ENCODE measurements at places on chromosomes 3 and 15.
A peak's percentile ranks its signal among the peaks of the same experiment; 100 is the strongest.

DNA sequence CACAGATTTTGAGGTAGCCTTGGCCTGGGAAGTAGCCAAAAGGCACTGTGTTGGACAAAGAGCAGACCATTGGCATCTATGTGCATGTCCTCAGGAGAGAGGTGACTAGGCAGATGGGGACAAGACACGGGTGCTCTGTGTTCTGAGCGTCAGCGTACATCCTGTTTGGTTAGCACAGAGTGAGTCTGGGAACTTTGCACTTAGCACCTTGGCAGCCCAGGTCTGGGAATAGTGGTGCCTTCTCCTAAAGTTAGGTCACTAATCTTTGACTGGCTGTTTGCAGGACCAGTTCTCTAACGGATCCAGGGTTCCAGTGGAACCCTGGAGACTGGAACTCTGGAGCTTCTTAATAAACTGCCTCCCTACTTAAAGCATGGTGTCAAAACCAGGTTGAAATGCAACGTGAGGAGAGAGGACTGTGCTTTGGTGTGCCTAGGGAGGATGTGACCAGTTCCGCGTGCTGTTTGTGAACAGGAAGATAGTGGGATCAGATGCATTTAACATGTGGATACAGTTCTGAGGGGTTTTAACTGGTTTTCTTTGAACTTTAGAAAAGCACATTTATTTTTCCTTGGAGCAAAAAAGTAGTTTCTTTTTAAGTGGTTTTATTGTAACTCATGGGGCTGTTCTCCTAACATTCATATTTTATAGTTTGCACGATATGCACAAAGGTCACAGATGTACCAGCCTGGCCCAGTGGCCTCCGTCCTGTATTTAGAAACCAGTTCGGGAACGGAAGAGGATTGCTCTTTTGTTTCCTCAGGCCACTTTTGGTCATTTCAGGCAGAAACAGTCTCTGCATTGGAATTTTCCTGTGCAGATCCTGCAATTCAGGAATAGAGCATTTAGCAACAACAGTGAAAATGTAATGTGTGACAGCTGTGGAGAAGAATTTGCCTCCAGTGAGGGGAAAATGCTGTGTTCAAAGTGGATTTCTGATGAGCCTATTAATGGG, 48.8 kb downstream of the ABHD2 start:
- DNase-seq: no peak

GRCh38 chr15:30824518-30825195, 79.1 kb upstream of the FAN1 start:
- no peak for DNase-seq

- DNase-seq: no peak
Observed at GRCh38 chr15:67670647-67671305, 128.3 kb downstream of the MAP2K5 start.

DNA sequence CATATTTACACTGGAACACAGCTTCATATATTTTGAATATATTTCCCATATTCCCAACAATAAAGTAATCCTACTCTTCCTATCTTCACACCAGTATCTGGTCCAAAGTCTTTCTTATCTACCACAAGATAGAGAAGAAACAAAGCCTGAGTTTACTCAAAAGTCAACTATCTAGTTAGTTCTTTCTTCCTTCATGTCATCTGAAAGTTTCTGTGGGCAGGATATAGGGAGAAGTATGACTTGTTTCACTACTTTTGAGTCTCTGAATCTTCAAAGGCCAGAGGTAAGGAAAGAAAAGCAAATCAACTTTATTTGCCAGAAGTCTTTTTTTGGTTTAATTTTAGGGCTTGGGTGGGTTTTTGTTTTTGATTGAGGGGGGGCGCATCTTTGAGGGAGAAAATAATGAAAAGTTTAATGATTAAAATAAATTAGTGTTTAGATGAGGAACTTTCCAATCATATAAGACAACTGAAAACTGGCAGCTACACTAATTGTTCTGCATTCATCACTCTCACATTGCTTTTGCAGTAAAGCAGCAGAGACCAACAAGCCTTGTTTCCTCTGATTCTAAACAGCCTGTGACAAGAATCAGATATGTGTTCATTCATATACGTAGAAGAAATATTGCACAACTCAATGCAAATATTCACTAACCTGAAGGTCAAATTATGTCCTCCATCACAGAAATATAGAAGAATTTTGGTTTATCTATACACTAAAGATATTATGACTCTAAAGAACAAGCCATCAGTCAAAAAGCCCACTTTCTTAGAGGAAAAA, 421.4 kb downstream of the SHQ1 start:
- no peak for DNase-seq

- no peak for DNase-seq
Observed at GRCh38 chr15:50098545-50098944, 20.5 kb downstream of the ATP8B4 start.

- no peak for DNase-seq
Observed at GRCh38 chr3:53473422-53473821, 21.0 kb upstream of the CACNA1D start.

- no peak for DNase-seq
Observed at GRCh38 chr3:42070524-42070923, 20.6 kb upstream of the TRAK1 start.

DNA sequence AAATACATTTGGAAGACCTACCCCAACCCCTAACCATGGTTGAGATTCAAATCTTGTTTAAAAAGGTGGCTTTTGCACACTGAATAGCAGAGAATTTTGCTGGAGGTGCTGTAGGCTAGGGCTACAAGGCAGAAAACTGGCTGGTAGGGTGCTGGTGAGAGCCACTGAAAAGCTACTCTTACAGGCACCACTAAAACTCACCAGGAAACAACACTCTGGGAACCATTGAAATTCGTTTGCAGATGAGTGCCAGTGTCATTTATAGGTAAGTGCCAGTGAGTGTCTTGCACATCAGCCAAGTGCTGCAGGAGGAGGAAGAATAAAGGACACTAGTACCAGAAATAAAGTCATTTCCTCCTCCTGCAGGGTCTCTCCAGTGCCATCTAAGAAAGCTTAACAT, 610.2 kb downstream of the ZNF385D start:
- DNase-seq: no peak

DNA sequence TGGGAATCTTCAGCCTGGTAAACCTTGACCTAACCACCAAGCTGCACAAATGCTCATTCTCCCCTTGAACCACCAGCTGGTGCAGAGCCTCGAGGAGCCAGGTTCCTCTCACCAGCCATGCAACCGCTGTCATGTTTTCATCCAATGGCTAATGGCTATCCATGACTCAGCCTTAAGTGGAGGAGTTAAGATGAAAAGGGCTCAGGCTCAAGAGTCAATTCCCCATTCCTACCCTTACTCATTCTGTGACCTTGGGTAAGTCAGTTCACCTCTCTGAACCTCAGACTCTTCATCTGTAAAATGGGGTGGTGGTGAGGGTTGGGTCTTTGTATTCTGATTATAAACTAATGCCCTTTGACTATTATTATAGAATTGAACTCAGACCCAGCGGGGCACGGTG, 515.6 kb downstream of the SHQ1 start:
- no peak for DNase-seq

DNA sequence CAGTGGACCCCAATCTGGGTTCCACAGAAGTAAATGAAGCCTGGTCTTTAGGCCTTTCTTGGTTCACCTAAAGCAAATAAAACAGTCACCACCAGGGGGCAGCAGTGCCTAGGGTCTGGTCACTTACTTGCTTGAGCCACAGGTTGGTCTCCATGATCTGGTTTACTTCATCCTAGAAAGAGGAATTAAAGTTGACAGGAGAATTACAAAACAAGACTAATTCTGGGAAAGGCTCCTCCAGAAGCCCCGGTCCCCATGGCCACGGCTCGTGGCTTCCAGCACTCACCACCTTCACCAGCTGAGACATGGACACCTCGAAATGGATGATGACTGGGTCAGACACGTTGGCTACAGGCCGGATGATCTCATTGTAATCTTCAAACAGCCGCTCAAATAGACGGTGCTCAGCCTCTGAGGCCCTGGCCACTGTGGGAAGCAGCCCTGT, 2.3 kb downstream of the CHRNA3 start:
- DNase-seq: peak; percentile 72

DNA sequence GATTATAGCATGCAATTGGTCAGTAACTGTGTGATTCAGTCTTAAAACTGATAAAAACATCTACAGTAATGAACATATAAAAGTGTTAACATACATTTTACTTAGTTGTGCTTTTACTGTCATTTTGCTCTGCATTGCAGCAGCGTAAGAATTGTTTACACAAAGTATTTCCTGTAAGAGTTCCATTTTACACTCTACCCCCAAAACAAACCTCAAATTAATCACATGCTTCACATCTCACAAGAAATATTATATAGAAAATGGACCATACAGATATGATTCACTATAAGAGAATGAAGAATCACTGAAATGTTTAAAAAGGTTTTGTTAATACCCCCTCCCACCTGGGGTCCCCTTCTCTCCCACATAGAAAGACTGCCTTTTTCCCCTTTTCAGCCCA, 225.9 kb upstream of the LRRN1 start:
- DNase-seq: no peak

- no peak for DNase-seq
Observed at GRCh38 chr3:143252931-143253330, 133.4 kb downstream of the CHST2 start.

DNA sequence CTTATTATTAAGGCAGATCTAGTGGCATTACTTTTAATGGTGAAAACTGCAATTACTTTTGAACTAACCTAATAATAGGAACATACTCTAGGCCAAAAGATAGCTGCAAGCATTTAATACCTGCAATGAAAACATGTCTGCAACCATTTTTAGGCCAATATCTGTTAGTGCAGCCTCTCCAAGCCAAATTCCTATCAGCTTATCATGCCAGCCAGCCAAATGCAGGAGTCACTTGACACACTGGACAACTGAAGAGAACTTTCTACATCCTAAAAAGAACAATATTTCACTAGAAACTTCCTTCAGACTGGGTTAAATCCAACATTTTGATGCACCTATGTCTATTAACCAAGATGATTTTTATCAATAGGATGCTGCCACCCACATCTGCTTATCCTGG, 33.8 kb downstream of the CCDC54 start:
- no peak for DNase-seq

GRCh38 chr3:175737646-175738572, 878.8 kb downstream of the NAALADL2 start:
- DNase-seq: no peak

DNA sequence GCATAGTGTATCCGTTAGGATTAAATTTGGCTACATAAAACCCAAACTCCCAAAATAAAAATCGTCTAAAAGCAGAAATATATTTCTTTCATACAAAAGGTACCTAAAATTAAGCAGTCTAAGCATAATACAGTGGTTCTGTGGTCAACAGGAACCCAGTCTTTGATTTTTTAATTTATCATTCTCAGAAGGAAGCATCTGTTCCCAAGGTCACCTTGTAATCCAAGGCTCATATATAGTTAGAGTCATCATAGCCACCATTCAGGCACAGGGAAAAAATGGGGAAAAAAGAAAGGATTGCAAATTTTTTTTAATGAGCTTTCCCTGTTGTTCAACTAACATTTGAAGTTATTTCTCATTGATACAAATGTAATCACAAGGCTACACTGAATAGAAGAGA, 983.2 kb downstream of the PLOD2 start:
- no peak for DNase-seq

DNA sequence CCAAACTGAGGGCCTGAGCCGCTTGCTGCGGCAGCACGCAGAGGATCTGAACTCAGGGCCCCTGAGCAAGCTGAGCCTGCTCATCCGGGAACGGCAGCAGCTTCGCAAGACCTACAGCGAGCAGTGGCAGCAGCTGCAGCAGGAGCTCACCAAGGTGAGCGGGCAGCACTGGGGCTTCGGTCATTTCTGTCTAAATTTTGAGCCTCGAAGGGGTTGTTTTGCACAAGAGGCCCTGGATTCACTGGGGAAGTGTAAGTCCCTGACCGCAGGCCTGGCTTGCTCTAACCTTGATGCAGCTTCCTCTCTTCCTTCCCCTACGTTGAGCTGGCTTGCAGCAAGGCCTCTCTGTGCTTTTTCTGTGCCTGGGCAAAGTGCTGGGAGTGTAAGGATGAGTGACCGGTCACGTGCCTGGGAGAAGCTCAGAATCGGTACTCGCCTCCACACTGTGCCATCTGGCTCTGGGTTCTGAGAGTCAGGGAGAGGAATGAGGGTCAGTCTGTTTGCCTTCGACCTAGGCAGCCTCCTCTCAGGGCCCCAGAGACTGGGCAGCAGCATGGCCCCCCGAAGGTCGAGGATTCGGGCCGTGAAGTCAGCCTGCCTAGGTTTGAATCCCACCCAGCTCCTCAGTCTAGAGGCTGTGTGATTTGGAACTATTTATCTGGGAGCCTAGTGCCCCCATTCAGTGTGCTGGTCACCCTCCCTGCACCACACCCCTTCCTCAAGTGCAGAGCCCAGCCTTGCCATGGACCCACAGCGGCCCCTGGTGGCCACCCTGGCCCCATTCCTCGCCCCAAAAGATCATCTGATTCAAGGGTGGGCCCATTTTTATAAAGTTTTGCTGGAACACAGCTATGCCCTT, 1.4 kb downstream of the FES start:
- DNase-seq: no peak

DNA sequence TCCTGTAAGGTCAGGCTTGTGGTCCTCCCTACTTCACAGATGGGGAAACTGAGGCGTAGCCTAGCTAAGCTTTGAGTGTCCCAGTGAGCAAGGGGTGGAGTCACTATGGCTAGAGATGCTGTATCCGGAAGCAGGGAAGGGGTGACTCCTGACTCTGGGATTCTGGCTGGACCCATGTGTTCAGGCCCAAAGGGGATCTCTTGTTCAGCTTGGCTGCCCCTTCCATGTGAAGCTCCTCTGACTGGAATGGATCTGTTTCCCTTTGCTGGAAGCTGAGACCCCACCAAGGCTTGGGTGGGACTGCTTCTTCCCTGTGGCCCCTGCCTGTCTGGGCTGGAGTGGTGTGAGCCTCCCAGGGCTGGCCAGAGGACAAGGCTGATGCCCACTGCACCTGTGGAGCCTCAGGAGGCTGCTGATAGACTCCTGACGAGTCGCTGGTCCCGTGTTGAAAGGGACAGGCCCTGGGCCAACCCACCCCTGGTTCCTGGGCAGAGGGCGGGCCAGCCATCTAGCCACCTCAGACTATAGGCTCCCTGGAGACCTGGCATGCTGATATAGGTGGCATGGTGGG, 1.0 kb downstream of the MAPKAPK3 start:
- no peak for DNase-seq

GRCh38 chr15:76391309-76391708, 54.7 kb downstream of the ISL2 start:
- DNase-seq: no peak

- peak; percentile 77 for DNase-seq
Observed at GRCh38 chr3:52831500-52832301, 1.2 kb upstream of the ITIH4 start.

- no peak for DNase-seq
Observed at GRCh38 chr3:38151667-38152265, 13.3 kb downstream of the MYD88 start.

GRCh38 chr15:62932436-62932835, 110.1 kb upstream of the TPM1 start:
- DNase-seq: no peak

- DNase-seq: no peak
Observed at GRCh38 chr15:47331829-47332393, 385.4 kb upstream of the SEMA6D start.
